ENCODE measurements at places on chromosomes 4 and X.

- DNase-seq, result no peak
Measured at GRCh38 chrX:153903991-153904957, at the start of gene AVPR2. TSS of gene AVPR2 (plus strand) at chrX:153904673. CDS start at chrX:153905146, 473 bp downstream.

DNA sequence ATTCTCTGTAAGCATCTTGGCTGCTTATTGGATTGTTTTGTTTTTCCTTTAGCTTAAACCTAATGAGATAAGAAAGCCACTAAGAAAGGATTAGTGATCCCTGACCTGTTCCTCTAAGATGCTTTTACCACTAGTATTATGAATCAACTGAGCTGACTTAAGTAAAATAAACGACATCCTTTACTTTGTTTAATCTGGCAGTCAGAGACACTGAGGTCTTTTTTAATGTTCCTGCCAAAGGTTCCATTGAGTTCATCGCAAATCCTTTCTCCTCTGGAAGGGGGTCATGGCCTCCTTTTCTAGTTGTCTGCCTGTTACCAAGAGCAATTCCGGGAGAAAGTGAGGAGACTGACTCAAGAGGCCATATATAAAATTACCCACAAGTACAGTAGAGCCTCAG is 1038.3 kb upstream of the SLIT2 start:
- DNase-seq, result no peak

- DNase-seq, result no peak
Measured at GRCh38 chr4:164212134-164212533, 541.8 kb upstream of the SMIM31 start.

DNA sequence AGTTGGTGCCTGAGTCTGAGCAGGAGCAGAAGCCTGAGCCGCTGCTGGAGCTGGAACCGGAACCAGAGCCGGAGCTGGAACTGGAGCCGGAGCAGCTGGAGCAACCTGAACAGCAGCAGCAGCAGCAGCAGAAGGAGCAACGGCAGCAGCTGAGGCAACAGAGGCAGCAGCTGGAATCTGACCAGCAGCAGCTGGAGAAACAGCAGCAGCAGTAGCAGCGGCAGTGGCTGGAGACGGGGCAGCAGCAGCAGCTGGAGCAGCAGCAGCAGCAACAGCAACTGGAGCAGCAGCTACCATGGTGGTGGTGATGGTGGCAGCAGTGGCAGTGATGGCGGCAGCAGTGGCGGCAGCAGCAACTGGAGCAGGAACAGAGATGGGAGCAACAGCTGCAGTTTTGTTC is 61.5 kb downstream of the AMOT start:
- DNase-seq, result no peak

DNA sequence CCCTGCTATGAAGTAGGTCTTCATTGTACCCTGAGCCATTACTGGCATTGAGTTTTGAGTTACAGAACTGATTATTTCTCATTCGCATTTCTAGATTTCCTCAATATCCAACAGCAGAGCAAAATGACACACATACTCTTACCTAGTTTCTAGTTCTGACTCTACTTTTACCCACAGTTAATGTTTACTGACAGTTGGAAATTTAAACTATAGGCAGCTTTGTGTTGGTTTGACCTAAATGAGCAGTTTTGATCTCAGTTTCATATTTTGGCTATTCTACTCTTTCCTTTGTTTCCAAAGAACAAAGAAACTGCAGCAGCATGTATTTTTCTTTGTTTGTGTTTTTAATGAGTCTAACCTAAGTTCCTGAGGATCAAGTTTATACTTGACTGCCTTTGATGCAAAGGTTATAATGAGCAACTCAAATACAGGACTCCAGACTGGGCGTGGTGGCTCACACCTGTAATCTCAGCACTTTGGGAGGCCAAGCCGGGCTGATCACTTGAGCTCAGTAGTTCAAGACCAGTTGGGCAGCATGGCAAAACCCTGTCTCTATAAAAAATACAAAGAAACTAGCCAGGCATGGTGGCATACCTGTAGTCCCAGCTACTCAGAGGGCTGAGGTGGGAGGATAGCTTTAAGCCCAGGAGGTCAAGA is 30.4 kb downstream of the TXK start:
- DNase-seq, result no peak
